ENCODE measurements at places on chromosomes 5 and 9.

DNA sequence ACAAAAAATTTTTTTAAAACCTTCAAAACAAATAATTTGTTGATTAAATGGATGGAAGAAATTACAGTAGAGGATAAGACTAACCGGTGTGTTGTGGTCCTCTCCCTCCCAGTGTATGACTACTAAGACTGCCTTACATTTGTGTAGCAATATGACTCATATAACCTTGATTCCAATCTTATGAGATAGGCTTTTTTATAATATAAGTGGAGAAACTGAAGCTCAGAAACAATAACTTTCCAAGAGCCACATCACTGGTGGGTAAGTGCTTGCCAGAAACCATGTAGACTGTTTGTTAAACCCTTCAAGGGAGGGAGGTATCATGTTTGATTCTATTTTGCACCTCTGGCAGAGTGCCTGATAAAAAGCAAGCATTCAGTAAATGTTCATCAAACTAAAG is 47.5 kb downstream of the NLN start:
- DNase-seq = no peak

DNA sequence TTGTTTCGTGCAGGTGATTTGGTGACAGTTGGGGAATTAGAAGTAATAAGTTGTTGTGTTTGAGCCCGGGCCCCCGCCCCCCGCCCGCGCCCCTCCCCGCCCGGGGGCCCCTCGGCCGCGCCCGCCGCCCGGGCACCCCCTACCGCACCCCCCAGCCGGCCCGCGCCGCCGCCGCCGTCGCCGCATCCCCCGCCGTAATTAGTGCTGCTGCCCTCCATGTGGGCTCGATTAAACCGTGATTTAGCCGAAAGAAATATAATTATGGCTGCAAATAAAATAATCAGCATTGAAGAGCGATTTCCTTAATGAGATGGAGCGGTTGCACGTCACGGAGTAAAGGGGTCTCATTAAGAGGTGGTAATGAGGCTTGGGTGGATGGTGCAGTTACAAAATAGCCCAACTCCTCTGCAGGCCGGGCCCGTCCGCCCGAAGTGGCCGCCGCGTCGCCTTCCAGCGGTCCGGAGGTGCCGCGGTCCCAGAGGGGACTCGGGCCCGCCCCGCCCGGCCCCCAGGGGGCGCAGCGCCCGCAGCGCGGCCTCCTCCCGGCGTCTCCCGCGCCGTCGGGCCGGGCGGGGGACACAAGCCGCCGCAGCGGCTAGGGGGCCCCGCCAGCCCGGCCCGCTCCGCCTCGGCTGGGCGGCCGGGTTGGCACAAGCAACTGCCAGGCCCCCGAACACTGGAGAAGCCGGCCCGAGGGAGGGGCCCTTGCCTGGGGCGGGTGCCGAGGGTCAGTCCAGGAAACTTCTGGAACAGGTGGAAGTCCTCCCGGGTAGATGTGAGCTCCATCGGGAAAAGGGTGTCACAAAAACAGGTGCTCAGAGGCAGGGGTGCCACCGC is 6.9 kb upstream of the OTP start:
- DNase-seq = no peak

- DNase-seq = no peak
Observed at GRCh38 chr9:76571743-76572146, 112.8 kb downstream of the GCNT1 start.

DNA sequence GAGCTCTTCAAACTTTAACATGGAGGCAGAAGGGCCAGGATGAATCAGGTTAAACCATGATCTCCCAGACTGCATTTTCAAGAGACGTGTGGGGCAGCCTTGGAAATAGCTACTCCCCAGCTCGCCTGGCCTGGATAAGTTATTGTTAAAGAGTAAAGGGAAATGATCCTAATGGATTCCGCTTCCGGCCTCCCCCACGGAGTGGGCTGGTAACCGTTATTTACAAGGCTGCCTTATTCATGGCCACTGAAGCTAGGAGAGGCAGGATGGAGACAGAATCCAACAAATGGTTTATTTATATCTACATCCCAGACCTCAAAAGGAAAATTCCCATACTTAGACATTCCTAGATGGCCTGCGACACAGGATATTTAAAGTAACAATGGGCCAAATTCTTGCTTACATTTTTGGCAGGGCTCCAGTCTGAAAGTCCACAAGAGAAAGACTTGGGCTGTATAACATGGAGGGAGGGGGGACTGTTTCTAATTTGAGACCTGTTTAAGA is 27.9 kb downstream of the SPRY4 start:
- DNase-seq = no peak

DNA sequence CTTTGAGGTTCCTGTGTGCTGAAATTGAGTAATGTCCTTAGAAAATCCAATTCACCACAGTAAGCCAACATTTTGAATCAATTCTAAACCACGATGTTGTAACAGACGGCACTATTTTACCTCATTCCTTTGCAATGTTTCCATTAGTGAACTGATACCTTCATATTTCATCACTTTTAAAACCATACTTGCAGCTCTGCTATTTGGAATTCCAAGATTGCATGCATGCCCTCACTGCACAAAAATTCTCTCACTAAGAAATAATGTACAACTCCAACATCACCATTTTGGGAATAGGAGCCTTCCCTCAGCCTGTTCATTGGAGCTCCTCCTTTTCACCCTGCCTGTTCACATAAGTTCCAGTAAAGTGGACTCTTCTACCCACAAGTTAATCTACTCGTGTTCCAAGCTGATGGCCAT is 74.8 kb upstream of the TGFBR1 start:
- DNase-seq = no peak

- no peak for DNase-seq
Observed at GRCh38 chr5:111743988-111744387, 13.0 kb downstream of the NREP start.

DNA sequence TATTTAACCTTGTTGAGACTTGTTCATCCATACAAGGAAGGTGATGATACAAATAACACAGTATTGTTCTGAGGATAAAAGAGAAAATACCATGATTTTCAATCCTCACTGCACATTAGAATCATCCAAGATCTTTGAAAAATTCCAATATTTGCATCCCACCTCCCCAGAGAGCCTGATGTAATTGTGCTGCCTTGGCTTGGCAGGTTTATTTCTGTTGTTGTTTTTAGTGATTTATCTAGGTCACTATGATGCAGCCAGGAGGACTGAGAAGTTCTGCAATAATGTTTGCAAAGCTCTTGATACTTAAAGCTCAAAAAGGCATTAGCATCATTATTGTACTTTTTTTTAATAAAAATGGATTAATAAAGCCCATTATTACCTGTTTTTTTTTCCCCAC is 67.0 kb upstream of the NMUR2 start:
- DNase-seq = no peak

DNA sequence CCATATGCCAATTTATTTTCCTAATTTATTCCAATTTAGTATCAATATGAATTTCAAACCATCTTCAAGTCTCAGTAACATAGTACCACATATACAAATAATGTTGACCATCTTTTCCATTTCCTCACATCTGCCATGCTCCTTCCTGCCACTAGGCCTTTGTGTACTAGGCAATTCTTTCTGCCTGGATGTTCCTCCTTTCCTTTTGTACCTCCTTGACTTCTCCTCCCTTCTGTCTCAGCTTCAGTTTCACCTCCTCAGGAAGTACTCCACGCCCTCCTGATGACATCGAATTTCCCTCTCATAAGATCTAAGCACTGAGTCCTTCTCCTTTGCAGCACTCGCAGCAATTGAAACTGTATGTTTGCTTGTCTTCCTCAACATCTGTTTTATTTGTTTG is 53.9 kb downstream of the MEF2C start:
- no peak for DNase-seq

GRCh38 chr5:115069087-115069968 is 100.4 kb downstream of the TRIM36 start:
- no peak for DNase-seq

DNA sequence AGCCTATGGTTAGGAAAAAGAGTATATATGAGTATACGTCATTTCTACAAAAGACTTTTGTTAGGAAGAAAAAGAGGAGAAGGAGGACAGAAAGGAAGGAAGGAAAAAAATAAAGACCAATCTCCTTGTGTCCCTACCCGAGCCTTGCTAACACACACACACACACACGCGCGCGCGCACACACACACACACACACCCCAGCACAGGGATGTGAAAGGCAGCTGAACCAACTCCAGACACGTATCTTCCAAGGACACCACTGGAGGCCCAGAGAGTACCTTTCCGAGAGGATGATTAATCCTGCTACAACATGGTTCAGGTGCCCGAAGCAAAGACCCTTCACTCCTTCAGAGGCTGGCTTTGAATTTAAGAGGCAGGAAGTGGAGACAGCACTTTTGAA is 56.9 kb upstream of the GALNT10 start:
- no peak for DNase-seq

GRCh38 chr5:3140117-3140516 is 388.6 kb upstream of the IRX2 start:
- DNase-seq = no peak

DNA sequence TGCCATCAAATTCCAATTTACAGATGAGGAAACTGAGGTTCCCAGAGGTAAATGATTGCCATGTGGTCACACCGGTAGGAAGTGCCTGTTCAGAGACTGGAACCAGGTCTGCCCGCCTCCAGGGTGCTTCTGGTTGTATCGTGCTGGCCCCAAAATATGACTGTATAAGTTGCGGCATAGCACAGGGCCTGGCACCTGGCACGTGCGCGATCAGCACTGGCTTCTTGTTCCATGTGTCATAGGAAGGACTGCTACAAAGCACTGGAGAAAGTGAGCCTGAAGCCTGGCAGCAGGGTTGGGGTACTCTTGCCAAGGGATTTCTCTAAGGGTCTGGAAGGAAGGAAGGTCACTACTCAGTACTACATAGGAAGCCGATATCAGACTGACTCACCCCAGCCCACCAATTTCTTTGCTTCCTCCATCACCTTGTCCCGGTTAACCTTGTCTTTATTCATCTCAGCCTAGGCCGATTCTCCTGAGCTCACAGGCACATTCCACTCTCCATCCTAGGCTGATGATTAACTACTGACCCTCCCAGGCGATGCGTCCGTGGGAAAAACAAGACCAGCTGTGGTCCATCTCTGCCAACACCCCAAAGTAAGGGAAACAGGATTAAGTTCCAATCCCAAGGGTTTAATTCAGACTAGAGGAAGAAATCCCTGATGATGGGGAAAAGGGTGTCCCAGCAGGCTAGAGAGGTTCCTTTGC is 1.8 kb downstream of the HRH2 start:
- no peak for DNase-seq

- DNase-seq = no peak
Observed at GRCh38 chr9:136292591-136293448, 11.1 kb downstream of the CCDC187 start.

GRCh38 chr5:154749491-154749890 is 5.7 kb upstream of the LARP1 start:
- DNase-seq = no peak

- no peak for DNase-seq
Observed at GRCh38 chr5:164375051-164375450, 869.6 kb downstream of the MAT2B start.

- no peak for DNase-seq
Observed at GRCh38 chr5:124059200-124059599, 547.2 kb downstream of the CSNK1G3 start.

DNA sequence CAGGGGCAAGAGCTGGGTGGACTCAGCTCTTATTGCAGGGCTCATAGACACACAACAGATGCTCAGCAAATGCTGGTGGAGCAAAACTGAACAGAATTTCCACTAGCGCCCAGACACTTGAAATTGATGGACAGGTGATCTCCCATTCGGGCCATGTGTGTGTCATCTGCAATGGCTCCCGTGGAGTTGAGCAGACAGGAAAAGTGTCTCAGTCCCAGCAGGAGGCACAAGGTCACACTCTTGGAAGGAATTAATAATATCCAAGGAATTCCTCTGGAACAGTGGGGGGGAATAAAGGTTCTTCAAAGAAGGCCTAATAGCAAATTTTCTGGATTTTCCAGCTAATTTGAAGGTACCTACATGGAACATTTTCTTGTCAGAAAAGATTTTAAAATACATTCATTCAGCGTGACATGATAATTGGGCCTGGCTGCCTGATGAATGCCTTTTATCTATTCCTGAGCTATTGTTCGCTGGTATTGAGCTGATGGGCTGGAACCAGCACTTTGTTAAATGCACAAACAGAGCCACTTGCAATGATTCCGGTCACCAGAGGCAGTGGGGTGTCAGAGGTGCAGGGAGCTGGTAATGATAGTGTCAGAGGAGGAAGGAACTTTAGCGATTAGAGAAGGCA is 31.5 kb upstream of the ALDH1B1 start:
- DNase-seq = no peak

- no peak for DNase-seq
Observed at GRCh38 chr9:137049544-137050449, 3.8 kb upstream of the NPDC1 start.

DNA sequence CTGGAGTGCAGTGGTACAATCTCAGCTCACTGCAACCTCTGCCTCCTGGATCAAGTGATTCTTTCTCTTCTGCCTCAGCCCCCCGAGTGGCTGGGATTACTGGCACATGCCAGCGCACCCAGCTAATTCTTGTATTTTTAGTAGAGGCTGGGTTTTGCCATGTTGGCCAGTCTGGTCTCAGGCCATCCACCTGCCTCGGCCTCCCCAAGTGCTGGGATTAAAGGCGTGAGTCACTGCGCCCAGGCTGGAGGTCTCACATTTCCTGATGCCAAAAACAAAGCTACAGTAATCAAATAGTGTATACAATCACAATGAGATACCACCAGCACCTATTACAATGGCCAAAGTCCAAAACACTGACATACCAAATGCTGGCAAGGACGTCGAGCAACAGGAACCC is 51.1 kb downstream of the TTLL11 start:
- no peak for DNase-seq

DNA sequence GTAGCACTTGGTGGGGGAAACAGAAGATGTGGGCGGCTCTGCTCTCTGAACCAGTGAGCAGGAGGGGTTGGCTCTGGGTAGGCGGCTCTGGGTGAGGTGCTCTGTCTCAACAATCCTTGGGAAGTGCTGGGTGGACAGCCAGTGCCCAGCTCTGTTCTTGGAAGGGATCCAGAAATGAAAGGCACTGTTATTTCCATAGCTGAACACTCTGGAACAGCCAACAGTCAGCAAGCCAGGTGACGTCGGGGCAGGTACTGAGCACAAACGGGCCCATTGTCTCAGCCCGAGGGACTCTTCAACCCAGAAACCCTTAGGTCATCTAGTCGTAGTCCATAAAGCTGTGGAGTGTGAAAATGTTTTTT is 36.3 kb downstream of the OLFM1 start:
- DNase-seq = no peak

DNA sequence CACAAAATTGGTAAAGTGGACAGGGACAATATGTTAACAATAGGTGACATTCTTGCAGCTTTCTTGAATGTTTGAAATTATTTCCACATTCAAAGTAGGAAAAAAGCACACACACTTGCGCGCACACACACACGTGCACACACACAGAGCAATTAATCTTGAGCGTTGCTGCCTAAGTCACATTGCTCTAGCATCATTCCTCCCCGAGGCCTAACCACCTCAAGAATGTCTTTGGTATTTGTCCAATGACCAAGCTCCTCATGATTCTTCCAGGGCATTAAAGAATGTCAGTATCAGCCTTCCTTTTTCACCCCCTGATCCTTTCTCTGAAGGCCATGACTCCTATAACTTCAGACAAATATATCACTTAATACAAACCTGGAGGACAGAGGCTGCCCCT is 198.1 kb downstream of the NPR3 start:
- DNase-seq = no peak

- no peak for DNase-seq
Observed at GRCh38 chr5:107466233-107466769, 204.4 kb downstream of the EFNA5 start.

Data from T follicular helper cell (primary cell).